Heart right ventricle (tissue), 16 donors: ENCODE measurements at places on chromosomes 12 and 14. TPM values are rescaled to one million over a fixed set of nuclear protein-coding genes. Genes with fewer than 3 reads are reported as not detected.

- no peak for DNase-seq
Observed at GRCh38 chr12:82124711-82125380, 233.3 kb downstream of the CCDC59 start.

GRCh38 chr14:59630288-59630963 is 53.8 kb upstream of the CCDC175 start:
- no peak for DNase-seq

GRCh38 chr12:12510141-12510540 is 52.5 kb downstream of the DUSP16 start:
- no peak for DNase-seq

- no peak for DNase-seq
Observed at GRCh38 chr12:55729819-55730818, 1.3 kb upstream of the CD63 start.

DNA sequence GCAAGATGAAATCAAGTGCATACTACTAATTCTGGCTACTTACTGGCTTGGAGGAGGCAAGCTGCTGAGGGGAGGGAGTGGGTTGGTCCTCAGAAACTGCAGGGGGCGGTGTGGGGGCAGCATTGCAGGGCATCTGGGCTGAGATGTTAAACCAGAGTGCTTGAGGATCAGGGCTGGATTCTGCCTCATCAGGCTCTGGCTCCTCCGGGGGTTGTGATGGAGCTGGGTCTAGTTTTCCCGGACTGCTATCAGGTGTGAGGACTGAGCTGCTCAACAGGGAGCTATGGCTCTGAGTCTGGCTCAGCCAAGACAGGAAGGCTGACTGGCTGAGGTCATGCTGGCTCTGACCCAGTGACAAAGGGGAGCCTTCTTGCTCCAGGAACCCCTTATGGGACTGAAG is 28.6 kb downstream of the BAZ2A start:
- DNase-seq: peak; percentile 37

- no peak for DNase-seq
Observed at GRCh38 chr14:75264036-75264435, 14.6 kb upstream of the FOS start.

- no peak for DNase-seq
Observed at GRCh38 chr12:26268841-26269561, 73.6 kb downstream of the SSPN start.

- no peak for DNase-seq
Observed at GRCh38 chr12:68446901-68447796, 115.0 kb upstream of the MDM1 start.

DNA sequence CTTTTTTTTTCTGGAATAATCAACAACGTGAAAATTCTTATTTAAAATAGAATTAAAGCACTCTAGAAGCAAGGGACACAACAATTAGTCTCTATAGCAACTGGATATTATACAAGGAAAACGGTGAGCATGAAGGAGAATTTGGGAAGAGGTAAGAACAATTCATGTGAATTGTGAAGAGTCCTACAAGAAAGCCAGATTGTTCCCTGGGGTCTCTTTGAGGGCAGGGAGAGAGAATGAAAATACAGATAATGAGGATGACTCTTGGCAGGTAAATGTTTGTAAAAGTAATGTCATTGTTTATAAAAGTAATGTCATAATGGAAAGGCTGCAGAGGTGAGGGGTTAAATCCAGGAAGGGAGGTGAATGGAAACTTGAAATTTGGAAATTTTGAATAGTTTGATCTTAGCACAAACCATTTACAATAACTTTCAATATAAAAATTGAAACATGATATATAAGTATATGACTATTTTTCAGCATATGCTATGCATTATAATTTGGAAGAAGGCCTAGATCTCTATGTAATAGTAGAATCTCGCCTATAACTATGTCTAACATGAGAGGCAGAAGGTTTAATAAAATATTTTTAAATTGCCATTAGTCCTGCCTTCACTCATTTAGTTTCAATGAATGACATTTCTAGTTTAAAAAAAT is 378.8 kb upstream of the DCN start:
- DNase-seq: no peak

GRCh38 chr12:66739940-66740651 is 61.2 kb upstream of the GRIP1 start:
- no peak for DNase-seq

DNA sequence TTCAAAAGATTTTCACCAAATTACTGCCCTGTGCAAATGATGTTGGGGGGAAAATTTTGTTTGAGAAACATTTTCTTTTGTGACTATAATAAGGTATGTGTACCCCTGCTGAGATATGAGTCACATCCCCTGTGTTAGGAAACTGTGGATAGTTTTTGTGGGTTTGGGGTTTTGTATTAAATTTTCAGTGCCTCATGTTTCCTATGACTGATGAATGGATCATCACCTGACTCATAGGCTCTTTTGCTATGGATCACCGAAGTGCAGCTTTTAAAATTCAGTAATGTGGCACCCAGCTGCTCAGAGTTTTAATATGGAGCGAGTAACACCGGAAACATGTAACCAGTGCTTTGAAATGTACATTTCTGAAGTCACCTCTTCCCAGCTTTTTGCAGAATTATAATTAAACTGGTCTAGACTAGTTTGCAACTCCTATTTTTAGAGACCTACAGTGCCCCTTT is 167.4 kb upstream of the HMGA2 start:
- no peak for DNase-seq

DNA sequence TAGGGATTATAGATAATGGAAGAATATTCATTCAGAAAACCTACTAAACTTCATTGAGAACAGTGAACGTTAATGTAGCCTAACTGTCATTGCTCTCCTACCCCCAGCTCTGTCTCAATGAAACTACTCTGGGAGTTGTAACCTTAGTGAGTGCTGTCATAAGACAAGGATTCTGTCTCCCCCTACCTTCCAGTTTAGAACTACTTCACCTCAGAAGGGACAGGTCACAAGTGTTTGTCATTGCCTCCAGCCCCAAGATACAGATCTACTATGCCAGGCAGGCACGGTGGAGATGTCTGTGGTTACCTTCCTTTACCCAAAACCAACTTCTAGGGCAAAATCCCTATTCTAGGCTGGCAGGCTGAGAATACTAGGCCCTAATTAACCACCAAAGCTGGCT is 833.1 kb upstream of the SEL1L start:
- no peak for DNase-seq

DNA sequence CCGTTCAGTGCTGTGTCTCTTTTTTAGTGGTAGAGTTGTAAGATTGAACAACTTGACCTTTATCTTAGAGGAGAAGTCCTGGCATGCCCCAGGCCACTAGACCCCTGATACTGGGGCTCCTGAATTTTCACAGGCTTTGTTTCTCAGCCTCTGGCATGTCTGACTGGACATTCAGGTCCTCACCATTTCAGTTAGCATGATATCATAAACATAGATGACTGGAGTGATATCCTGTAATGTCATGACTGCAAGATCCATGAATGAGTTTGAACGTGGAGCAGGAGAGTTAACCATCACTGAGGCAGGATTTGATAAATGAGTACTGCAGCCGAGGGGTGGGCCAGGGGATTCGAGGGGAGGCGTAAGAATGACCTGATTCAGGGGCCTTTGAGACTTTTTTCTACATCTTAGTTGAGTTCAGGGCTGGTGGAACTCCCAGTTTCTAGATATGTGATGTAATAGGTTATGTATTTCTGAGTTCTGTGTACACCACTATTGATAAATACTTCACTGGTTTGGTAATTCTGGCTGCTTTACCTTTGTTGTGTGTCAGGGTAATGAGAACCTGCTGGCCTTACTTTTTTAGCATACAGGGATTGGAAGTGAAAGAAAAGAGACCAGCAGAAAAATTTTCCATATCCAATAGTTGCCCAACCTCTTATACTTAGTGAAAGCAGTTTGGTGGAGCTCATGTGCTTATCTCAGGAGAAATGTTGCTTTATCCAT is 217.0 kb downstream of the SYNE2 start:
- no peak for DNase-seq

DNA sequence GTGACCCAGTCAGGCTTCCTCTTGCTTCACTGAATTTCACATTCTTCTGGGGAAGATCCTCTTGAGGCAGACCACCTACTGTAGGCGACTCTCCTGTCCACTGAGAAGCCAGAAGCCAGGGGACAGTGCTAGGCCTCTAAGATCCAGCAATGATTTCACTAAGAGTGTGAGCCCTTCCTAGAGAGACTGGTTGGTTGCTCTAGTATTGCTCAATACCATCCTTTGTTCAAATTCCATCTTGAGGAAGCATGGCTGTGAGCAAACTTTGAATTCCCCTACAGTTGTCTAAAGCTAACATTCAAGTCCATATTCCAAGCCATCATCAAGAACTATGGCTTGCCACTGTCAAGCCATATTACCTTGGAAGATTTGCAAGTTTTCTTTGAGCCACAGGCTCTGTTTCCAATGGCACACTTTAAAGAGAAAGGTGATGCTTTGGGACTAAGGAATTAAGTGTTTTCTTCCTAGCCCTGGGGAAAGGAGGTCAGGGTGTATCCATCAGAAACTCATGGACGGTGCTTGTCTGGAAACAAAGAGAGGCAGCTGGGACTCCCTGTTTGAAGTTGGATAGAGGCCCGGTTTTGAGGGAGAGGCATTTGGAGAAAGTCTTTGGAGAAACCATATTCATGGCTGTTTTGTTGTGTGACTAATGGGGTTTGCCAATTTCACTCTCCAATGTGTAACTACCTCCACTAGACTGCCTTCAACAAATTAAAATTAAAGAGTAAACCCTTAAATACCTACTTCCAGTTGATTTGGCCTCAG is 1217.9 kb downstream of the VRK1 start:
- DNase-seq: no peak

GRCh38 chr12:75438059-75438754 is 42.3 kb upstream of the GLIPR1 start:
- no peak for DNase-seq

DNA sequence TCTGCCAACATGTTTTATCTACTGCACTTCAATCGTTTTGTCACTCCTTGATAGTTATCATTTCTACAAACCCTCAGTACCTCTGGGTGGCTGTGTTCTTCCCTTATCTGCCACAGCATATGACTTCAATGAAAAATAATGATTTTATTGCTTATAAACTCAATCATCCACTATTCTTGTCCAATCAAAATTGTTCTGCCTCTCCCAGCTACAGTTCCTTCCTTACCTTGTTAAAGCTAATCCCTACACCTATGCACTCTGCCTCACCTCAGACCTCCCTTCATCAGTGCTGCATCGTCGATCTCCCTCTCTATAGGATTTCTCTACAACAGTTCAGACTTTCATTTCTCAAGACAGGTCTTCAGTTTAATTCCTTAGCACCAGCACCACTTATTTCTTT is 58.8 kb downstream of the ERGIC2 start:
- DNase-seq: no peak

GRCh38 chr12:19856389-19856788 is 417.1 kb downstream of the AEBP2 start:
- DNase-seq: no peak

GRCh38 chr14:76894308-76894707 is 68.1 kb downstream of the LRRC74A start:
- no peak for DNase-seq

GRCh38 chr12:75389706-75390105 is 1.2 kb upstream of the GLIPR1L2 start:
- DNase-seq: no peak

- no peak for DNase-seq
Observed at GRCh38 chr14:85439696-85440328, 90.1 kb upstream of the FLRT2 start.

DNA sequence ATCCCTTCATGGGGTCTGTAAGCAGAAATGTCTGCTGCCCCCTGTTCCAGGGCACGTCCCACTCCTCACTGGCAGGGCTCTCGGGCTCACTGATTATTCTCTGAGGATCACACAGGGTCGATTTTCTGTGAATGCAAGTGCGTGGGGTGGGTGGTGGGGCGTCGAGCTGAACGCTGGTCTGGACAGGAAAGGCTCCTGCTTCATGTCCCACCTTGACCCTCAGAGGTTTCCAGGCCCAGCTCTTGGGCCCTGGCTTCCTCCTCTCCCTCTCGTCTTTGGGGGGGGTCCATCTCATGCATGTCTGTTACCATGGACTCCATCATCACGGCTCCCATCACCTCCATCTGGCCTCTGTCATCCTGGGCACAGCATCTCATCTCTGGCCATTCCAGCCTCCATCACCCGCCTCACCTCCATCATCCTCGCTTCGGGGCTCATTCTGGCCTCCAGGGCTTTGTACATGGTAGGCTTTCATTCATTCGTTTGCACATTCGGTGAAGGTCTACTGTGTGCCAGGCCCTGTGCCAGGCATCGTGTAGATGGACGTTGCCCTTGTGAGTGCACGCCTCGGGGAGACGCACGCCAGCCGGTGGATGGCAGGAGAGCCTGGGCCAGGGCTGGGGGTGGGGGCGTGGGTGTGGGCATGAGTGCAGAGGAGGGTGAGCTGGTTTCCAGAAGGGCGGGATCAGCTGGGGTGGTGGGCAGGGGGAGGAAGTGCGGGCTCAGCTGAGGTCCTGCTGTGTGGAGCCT is 34.7 kb downstream of the RTL1 start:
- DNase-seq: no peak

DNA sequence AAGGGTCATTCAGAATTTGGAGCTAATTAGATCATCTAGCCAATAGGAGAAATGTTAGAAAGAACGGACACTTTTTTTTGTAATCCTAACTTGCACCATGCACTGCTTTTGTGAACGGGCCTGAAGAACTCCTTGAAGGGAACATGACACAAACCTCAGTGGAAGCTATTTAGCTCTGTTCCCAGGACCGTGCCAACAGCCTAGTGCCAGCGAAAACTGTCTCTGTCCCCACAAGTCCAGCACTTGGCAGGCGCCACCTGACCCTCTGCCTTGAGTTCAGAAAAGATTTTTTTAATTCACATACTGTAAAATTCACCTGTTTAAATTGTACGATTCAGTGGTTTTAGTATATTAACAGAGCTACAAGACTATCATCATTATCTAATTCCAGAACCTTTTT is 31.3 kb upstream of the KCNA5 start:
- DNase-seq: peak; percentile 17

DNA sequence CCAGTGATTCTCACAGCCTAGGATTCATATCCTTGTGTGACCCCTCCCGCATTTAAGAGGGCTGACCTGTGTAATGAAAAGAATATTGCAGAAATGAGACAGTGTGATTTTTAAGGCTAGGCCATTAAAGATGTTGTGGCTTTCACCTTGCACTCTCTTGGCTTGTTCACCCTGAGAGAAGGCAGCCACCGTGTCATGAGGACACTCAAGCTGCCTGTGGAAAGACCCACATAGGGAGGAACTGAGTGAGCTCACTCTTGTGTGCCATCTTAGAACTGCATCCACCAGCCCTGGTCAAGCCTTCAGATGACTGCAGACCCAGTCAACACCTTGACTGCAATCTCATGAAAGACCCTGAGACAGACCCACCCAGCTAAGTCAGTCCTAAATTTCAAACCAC is 46.3 kb upstream of the TMPO start:
- no peak for DNase-seq

- no peak for DNase-seq
Observed at GRCh38 chr14:54727929-54728328, 161.0 kb downstream of the SAMD4A start.

The RASSF9 gene
- 1.3 TPM for polyA plus RNA-seq

The CEBPE gene
- polyA plus RNA-seq: 0.07 TPM

The TMEM63C gene
- polyA plus RNA-seq: under 0.01 TPM

The IRAK3 gene
- polyA plus RNA-seq: 2.9 TPM

The KRT8 gene
- polyA plus RNA-seq: 161 TPM

The MGAT4C gene
- polyA plus RNA-seq: 1.9 TPM

The DAZAP2 gene
- 39.7 TPM for polyA plus RNA-seq

The CD9 gene
- 52.3 TPM for polyA plus RNA-seq

The CNTN1 gene
- 0.07 TPM for polyA plus RNA-seq

The KRT79 gene
- polyA plus RNA-seq: not detected

The PPFIBP1 gene
- polyA plus RNA-seq: 64.7 TPM

The AJUBA gene
- polyA plus RNA-seq: 5.3 TPM

The PKP2 gene
- polyA plus RNA-seq: 137 TPM

The RIMBP2 gene
- polyA plus RNA-seq: not detected
